C1 segment of cervical spinal cord (tissue), 14 donors: ENCODE measurements at places on chromosomes 2 and 18.

- no peak for DNase-seq
Measured at GRCh38 chr2:138504546-138505235, 3.1 kb downstream of the SPOPL start.

DNA sequence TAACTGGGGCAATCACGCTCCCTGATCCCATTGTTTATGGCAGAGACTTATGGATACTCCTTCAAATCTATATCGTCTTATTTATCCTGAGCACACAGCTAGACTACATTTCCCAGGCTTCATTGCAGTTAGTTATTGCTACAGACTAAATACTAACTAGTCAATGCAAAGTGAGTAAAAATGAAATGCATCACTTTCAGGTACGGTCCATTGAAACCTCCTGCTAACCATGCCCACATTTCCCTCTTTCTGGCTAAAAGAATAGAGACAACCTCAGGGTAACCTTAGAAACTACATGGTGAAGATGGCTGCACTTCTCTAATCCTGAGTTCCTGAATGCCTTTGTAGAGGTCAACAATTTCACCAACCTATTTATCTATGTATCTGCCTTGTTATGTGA, 437.4 kb downstream of the EPHA4 start:
- no peak for DNase-seq

GRCh38 chr2:48180557-48180956, 274.3 kb upstream of the FBXO11 start:
- DNase-seq: no peak

DNA sequence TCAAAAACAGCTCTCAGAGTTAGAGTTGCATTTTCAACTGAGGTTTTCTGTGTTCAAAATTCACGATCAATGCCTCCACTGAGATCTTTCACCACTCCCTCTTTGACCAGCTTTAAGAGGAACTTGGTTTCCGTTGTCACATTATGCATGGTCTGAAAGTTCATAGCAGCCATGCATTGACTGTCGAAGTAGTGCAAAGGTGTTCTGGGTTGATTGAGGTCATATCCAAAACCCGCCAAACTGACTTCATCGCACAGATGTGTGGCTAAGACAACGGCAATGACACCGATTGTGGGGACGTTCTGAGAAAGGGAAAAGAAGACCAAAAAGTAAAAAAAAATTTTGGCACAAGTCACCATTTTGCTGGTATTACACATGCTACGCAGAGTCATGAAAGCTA, 48.7 kb downstream of the ST3GAL5 start:
- DNase-seq: no peak

DNA sequence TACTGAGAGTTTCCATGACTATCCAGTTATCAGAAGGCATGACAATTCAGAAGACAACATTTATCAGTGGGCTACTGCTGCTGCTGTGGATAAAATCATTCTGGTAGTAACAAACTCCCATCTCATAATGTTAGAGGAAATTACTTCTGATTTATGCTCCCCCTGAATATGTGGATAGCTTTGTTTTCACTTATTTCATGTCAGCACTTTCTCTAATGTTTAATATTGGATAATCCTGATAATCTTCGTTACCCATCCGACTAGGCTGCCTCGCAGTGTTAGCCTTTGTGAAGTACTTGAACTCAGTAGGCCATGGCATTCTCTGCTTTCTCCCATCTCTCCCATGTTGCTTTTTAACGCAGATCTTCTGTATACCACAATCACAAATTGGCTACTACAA, 28.4 kb downstream of the COX7A2L start:
- DNase-seq: no peak

DNA sequence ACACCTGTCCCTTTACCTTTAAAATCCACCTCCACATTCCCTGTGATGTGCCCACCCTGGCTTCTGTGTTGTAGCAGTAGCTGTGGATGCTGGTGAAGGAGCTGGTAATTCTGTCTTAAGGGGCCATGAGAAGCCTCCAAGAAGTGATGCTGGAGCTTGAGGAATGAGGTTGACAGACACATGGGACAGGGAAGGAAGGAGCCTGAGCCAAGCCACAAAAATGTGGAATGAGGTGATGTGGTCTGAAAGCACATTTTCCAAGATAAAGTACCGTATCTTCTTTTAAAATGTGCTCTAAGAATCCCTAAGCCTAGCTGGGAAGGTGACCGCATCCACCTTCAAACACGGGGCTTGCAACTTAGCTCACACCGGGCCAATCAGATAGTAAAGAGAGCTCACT, 31.2 kb downstream of the VWA3B start:
- no peak for DNase-seq

- no peak for DNase-seq
Measured at GRCh38 chr2:179536185-179536584, 271.6 kb upstream of the SESTD1 start.

GRCh38 chr18:6465281-6465680, 50.6 kb upstream of the L3MBTL4 start:
- no peak for DNase-seq

DNA sequence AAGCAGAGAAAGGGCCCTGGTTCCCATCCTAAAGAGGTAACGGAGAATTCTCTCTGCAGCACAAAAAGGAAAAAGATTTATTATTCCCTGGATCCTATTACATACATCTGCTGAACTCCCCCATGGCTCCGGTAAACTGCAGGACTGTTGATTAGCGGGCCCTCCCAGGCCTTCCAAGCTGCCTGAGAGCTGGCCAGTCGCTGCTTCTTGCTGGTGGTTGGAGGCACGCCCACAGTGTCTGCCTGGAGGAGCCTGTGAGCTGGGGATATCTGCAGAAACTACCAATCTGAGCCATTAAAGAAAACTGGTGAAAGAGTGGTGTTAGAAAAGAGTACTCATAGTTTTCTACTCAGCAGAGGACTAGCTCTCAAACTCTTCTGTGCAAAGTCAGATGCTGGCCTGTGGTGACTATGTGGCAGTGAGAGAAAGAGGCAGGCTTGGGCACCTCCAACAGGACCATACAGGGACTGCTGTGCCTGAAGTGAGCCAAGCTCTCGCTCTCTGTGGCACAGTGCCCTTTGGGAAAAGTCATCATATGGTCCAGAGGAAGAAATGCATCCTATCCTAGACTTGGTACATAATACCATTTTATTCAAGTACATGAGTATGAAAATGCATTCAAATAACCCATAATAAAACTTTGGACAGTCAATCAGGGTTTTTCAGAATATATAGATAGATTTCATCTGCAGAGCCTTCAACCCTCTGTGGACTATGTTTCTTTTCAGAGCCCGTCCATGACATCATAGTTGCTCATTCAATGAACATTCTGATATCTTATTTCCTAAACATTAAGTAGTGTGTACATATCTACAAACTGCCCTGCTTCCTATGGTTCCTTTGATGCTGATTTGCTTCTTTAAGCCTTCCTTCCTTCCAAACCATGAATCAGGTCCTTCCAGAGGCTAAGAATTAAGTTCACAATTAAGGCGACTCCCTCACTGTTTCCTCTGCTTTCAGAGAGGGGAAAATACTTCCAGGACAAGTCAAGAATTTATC, 242.0 kb upstream of the LYPD1 start:
- no peak for DNase-seq

DNA sequence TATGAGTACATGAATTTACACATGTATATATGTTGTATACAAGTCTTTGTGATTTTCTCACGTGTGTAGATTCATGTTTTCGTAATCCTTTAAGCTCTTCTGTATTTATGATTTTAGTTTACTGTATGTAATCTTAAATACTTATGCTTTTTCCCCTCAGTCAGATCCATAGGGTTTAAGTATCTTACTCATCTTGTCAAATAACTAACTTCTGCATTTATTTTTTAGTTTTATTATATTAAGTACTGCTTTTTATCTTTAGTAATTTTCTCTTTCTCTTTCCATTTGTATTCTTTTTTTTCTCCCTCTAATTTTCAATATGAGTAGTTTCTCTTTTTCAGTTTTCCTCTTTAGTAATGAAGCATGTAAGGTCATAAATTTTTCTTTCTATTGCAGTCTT, 179.4 kb downstream of the LCLAT1 start:
- no peak for DNase-seq

- no peak for DNase-seq
Measured at GRCh38 chr2:9307535-9307934, 100.9 kb downstream of the ASAP2 start.

GRCh38 chr2:69773206-69773605, 31.3 kb downstream of the ANXA4 start:
- DNase-seq: no peak

GRCh38 chr2:239928391-239929350, 96.5 kb downstream of the NDUFA10 start:
- peak; percentile 56 for DNase-seq

- no peak for DNase-seq
Measured at GRCh38 chr2:217617616-217618022, 385.2 kb downstream of the TNS1 start.

DNA sequence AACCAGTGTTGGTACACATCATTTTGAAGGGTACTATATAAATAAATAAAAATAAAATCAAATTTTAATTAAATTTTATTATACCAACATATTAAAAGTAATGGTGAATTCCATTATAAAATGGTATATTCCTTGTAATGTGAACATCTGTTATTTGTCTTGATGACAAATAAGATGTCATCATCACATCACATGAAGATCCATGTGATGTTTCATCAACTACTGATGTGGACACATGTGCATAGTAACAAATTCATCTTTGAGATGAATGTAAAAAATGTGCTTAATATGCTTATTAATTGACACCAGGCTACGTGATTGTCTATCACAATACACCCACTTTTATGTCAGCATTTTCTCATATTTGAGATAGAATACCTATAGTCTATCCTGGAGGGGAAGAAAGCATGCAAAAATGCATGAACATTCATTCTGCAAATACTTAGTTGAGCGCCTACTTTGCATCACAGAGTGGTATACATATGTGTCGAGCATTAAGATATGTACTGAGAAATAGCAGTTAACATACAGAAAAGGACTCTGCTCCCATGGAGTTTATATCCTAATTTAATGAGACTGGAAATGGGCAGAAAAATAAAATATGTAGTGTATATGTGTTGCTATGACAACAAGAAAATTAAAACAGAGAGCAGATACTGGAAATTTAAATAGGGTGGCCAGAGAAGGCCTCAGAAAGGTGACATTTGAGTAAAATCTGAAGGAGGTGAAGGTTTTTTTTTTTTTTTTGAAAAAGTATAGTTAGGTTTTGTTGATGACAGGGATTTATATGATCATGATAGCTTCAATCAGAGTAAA, 281.1 kb downstream of the ARHGAP15 start:
- DNase-seq: no peak

DNA sequence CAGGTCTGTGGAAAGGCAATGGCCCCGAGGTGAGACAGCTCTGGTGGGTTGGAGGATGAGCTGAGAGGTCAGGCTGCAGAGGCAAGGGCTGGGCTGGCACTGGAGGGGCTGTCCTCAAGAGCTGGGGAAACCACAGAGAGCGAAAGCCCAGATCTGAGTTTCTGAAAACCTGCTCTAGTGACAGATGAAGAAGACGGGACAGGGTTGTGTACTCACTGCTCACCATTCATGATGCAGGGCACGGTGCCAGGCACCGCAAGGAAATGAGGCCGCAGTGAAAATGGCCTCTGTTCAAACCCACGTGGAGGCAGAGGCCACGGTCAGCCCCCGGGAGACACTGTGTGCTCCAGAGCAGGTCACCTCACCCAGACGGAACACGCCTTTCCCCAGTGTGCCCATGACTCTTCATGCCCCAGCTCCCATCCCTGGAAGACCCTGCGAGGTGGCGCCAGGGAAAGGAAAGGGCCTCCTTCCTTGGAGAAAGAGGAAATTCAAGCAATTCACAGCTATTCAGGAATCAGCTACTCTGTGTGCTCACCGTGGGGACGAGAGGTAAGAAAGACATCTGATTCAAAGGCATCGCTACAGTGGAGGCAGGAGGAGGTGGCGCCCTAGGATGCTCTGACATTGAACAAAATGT, 24.3 kb upstream of the ID2 start:
- no peak for DNase-seq

- DNase-seq: no peak
Measured at GRCh38 chr2:229408356-229408755, 137.3 kb upstream of the PID1 start.

DNA sequence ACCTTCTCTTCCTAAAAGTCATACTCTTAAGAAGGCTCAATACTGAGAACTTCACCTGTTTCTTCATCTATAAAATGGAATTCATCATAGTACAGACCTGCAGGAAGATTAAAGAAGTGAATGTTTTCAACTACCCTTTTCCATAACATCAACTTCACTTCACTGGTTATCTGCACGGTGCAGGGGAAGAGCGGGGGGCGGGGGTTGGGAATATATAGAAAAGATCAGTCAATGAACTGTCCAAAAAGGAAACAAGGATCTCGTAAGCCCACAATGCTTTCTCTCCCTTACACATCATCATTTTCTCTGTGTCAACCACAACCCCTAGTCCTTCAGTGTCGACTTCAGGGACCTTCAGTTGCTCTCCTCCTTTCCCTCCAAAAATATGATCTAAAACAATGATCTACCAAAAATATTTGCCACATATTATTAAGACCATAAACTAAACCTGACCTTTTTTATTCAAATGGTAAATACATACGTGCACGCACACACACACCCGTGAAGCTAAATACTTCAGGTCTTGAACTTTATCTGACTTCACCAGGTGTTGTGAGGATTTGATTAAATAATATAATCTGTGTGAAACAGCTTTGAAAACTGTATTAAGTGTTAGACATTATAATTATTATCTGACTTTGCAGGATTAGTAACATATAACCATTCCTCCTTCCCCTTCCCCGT, 4.9 kb downstream of the MBOAT2 start:
- no peak for DNase-seq

- DNase-seq: no peak
Measured at GRCh38 chr18:10441472-10441871, 13.0 kb upstream of the APCDD1 start.

DNA sequence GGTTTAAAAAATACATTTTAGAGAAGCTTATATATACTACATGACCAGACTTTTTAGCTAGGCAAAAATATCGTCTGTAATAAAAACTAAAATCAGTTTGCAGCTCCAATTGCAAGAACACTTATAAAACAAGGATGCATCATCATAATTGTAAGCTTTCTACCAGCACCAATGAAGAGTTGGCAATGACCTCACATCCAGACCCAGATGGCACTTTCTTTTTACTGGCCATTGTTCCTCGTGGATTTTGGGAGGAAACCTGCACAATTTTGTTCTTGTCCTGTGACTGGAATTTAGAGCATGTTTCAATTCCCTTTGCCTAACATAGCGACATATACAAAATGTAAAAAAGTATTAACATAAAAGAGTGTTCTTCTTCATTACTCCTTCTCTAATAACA, 174.3 kb downstream of the ZNF521 start:
- DNase-seq: no peak

DNA sequence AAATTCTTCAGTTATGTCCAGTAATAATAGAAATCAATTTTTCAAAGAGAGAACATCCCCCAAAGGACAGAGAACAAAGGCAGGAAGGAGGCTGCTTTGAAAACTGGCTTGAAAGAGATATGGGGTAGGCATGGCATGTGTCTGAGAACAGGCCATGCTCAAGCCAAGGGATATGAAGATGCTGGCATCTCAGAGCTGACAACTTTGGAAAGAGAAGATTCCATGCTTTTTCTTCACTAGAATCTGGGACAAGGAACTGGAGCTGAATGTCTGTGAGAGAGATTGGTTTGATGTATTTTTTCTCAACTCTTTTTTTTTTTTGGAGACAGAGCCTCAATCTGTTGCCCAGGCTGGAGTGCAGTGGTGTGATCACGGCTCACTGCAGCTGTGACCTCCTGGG, 139.8 kb upstream of the DLX2 start:
- no peak for DNase-seq
